ENCODE measurements at places on chromosomes 11 and 22.

GRCh38 chr22:17998913-17999312, 25.4 kb downstream of the MICAL3 start:
- DNase-seq: no peak

DNA sequence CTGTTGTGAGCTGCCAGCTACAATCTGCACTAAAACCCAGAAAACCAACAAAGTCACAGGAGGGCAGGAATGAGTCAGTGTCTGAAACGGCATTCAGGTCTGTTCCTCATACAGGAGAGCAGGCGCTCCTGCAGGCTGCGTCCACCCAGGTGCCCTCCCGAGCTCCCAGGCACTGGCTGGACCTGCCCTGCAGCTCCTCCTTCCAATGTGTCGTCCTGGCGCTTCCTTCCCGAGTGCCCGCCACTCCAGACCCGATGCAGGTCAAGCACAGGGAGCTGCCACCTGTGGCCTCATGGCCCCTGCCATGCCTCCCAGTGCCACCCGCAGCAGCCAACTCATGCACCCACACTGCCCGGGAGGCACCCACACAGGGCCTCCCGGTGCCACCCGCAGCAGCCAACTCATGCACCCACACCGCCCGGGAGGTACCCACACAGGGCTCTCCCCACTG, 12.0 kb downstream of the BRD1 start:
- DNase-seq: no peak

DNA sequence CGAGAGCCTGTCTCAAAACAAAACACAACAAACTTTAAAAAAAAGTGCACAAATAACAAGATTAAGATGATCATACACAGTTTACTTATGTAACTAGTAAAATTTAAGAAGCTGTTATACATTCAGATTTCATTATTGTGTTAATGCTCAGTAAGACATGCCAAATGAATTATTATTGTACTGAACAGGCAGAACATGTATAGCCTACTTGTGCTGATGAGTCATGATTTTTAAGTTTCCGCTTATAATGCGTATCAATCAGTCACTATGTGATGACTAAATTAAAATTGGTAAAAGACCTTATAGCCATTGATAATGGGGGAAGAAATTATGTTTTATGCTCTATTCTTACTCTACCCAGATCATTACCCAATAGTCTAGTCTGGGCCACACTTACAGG, 20.5 kb upstream of the EXPH5 start:
- no peak for DNase-seq

GRCh38 chr11:126113963-126114362, 51.3 kb upstream of the CDON start:
- DNase-seq: no peak

DNA sequence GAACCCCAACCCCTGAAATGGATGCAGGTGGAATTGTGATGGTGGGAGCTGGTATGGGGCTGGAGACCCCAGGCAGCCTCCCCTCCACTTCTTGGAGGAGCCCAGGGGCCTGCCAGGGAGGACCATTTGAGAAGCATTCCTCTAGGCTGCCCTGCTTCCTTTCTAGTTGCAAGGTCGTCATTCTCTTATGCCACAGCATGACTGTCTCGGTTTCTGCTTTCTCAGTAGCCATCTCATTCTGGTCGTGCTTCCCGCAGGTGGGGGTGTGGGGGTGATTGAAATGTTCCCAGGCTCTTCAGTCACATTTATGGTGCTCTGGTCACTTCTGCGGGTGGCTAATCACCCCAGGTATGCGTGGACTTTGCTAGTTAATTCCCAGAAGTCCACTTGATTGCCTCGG, 223.7 kb upstream of the TBCEL start:
- DNase-seq: no peak

DNA sequence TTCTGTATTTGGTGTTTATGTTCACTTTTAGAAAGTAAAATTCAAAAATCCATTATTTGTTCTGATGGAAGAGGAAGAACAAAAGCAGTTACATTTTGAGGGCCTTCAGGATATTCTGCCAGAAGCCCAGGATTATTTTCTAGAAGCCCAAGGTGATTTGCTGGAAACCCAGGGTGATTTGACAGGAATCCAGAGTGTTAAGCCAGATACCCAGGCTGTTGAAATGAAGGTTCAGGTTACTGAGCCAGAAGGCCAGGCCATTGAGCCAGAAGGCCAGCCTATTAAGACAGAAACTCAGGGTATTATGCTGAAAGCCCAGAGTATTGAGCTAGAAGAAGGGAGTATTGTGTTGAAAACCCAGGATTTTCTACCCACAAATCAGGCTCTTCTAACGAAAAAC, 33.1 kb downstream of the CCDC15 start:
- no peak for DNase-seq

GRCh38 chr11:32139896-32140520, 49.1 kb downstream of the RCN1 start:
- DNase-seq: no peak

- no peak for DNase-seq
These were observed 319.8 kb downstream of the INSC start for GRCh38 chr11:15434529-15434928.

DNA sequence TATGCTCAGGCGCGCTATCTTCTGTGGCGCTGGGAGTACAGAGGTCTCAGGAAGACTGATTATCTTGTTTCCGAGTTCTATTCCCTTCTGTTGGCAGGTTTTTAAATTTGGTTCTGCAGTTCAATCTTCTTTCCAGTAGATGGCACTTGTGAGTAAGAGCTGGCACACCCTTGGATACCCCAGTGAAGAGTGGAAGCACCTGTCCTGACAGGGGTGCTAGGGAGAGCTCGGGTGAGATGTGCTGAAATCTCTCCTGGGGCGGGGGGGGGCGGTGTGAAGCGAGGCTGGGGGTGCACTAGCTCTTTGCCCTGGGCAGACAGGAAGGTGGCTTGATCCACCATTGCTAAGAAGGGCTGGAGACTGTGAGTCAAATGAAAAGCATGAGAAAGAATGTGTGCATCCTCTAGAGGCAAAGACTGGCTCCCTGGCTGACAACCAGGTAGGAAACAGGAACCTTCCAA, 679.9 kb upstream of the CCDC179 start:
- no peak for DNase-seq

GRCh38 chr11:11312738-11313137, 40.3 kb downstream of the CSNK2A3 start:
- no peak for DNase-seq

DNA sequence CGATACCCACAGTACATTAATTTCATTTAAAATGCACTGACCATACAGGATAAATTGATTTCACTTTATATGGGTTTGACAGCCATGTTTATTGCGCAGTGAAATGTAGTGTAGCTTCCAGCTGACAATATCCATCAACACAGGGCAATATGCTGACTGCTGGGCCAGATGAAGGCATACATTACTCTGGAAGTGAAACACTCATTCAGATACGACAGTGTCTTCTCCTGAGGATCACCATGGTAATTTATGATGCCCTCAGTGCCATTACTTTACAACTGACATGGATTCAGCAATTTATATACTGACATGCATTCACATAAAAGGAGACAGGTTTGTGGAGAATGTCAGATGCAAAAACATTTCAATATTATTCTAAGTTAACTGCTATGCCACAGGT, 365.1 kb downstream of the SOX6 start:
- no peak for DNase-seq

DNA sequence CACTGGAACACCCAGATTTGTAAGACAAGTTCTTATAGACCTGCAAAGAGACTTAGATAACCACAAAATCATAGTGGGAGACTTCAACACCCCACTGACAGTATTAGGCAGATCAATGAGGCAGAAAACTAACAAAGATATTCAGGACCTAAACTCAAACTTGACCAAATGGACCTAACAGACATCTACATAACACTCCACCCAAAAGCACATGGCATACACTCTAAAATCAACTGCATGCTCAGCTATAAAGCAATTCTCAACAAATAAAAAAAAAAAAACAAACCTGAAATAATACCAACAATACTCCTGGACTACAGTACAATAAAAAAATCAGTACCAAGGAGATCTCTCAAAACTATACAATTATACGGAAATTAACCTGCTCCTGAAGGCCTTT, 115.0 kb downstream of the FDX1 start:
- DNase-seq: no peak

GRCh38 chr11:1536065-1536843, 35.8 kb downstream of the DUSP8 start:
- DNase-seq: no peak

DNA sequence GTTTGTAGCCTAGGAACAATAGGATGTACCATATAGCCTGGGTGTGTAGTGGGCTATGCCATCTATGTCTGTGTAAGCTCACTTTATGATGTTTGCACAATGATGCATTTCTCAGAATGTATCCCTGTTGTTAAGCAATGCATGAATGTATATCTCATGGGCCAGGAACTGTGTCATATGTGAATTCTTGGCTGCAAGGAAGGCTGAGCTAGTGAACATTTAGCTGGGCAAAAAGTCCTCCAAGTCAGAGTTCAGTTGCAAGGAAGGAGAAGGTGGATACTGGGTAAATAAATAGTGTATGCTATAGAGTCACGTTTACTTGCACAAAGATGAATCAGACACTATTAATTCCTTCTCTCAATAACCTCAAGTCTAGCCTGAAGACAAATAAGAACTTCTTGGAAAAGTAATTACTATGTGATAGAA, 136.1 kb downstream of the EHF start:
- DNase-seq: no peak

- DNase-seq: no peak
These were observed 127.2 kb upstream of the SLC5A12 start for GRCh38 chr11:26849036-26849435.

DNA sequence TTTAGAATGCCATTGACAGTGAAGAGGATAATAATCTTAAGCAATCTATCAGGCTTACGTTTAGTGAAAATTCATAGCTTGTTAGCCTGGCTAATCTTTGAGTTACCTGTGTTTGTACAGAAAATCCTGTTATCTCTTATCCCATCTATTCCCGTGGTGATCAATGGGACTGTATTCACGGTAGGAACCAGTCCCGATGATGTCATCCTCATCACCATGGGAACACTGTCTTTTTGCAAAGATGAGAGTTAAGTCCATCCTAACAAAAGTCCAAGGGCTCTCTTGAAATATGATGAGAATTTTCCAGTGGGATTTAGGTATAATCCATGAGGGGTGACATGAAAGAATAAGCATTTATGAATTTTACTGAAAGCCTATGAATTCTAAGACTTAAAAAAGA, 762.2 kb downstream of the ETS1 start:
- no peak for DNase-seq

- DNase-seq: no peak
These were observed 1.1 kb downstream of the EWSR1 start for GRCh38 chr22:29269230-29269604.

DNA sequence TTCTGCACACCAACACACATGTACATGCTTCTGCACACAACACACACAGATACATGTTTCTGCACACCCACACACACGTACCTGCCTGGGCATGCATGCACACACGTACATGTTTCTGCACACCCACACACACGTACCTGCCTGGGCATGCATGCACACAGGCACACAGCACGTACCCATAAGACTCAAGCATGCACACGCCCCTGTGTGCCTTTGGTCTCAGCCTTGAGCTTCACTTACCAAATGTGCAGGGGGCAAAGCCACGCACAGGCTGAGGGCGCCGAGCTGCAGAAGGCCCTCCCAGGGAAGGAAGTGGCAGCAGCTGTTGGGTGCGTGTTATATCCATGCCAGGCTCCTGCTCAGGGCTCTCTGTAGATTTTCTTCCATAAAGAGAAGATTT, 34.7 kb upstream of the SMIM38 start:
- no peak for DNase-seq

DNA sequence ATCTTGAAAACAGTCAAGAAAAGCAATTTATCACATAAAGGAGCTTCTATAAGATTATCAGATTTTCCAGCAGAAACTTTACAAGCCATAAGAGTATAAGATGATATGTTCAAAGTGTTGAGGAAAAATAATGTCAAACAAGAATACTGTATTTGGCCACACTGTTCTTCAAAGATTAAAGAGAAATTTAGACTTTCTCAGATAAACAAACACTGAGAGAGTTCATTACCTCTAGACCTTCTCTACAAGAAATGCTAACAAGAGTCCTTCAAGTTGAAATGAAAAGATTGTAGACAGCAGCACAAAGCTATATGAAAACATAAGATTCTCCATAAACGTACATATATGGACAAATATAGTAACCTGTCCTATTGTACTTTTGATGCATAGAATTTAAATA, 8.0 kb upstream of the MTMR2 start:
- no peak for DNase-seq

DNA sequence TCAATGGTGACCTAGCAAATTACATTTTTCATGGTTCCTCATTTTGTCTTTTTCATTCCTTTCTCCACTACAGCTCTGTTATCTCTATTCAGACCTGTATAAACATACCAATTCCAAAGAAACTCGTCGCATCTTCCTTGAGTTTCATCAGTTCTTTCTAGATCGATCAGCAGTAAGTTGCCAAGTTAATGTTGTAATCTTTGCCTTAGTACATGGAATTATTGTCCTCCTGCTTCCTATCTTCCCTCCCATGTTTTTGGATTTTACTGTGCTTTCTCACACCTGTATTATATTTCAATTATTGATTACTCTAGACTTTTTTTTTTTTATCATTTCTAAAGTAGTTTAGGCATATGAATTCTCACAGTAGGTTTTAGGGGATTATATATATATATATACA, 69.5 kb upstream of the GRIK4 start:
- DNase-seq: no peak

All from stimulated activated CD4-positive, alpha-beta T cell treated with anti-CD3 and anti-CD28 coated beads, TNF-alpha, amount 100 ng/mL, for 4 hours (primary cell).